Epithelial cell of proximal tubule (primary cell): ENCODE measurements at places on chromosomes 1 and 21. TPM values are rescaled to one million over a fixed set of nuclear protein-coding genes. Genes with fewer than 3 reads are reported as not detected.
A peak's percentile ranks its signal among the peaks of the same experiment; 100 is the strongest.

GRCh38 chr1:92934395-92935378 is 26.6 kb downstream of the DIPK1A start:
- no peak for DNase-seq

The CNTN2 gene
- total RNA-seq = not detected in 2 replicates

GRCh38 chr1:238608144-238608543 is 717.4 kb upstream of the ZP4 start:
- DNase-seq = no peak

The GRHL3 gene
- total RNA-seq = 3.6 and 9.9 TPM in 2 replicates

DNA sequence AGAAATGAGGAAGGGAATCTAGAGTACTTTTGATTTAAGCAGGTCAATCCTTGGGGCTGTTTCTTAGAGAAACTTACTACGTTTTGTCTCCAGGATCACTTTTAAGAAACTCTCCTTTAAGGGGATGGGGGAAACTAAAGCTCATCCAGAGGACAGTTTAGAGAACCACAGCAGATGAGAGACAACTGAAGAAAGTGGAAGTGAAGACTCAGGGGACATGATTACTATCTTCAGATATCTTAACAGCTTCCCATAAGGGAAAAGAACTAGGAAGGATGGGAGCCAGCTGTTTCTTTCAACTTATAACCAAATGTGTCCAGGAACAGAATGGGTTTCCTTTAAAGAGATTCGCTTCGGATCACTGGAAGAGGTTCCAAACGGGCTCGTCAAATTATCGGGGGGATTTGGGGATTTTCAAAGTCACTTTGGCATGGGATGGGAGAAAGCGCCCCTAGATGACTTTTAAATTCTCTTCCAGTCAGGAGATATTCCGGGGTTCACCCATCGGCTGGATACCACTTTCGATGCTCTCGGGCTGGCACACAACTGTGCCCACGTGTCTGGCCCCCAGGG is 1.2 kb downstream of the SCMH1 start:
- no peak for DNase-seq

DNA sequence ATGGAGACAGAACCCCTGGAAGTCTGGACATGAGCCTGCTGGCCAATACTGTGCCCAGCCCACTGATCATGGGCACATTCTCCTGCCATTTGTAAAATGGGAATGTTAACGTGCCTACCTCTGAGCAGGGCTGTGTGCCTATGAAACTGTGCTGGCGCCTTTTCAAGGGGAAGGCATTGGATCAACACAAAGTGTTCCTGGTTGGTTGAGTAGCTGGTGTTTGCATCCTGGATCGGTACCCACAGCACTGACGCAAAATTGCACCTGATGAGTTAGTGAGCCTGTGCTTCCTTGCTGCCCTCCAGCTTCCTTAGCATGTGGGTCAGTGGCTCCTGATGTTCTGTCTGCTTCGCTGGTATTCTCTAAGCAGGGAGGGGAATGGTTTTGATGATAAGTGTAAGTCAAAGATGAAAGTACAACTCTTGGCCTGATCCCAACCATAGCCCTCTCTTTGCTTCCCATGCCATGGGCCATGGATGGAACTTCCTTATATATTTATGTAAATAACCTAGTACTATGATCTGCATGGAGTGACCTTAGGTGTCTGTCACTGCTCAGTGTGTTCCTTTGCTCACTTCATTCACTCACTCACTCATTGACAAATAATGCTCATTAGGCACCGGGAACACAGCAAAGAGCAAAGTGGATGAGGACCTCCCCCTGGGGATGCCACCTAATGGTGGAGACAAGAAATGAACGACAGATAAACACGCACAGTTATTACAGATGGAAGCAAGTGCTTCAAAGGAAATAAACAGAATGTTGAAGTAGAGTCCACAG is 22.7 kb downstream of the MAB21L3 start:
- no peak for DNase-seq

DNA sequence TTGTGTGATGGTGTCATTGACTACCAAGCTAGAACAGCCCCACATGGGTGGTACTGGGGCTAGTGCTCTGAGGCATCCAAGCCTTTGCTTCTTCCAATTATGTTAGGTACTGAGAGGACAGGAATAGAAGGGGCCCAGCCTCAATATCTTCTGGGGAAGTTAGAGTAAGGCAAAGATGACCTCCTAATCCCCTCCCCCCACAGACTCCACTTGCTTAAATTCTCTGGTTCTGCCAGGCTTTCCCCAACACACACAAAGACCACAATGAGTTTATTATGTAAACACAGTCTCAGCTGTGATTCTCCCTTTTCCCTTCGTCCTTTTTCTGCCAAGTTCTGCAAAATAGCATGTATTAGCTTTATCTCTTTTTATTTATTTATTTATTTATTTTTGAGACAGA is 3.1 kb upstream of the TACSTD2 start:
- DNase-seq = no peak

The SOX13 gene
- 5.7 and 16.2 TPM in 2 replicates for total RNA-seq

The SLC6A17 gene
- 0.35 and 0.43 TPM in 2 replicates for total RNA-seq

The PYGO2 gene
- total RNA-seq = 16.0 and 23.7 TPM in 2 replicates

GRCh38 chr1:230822092-230822581 is 46.2 kb downstream of the C1orf198 start:
- DNase-seq = no peak

GRCh38 chr1:2088458-2088857 is 38.2 kb downstream of the PRKCZ start:
- DNase-seq = peak; percentile 38
